CD4-positive, alpha-beta T cell (primary cell): ENCODE measurements at places on chromosomes 1 and 21.

DNA sequence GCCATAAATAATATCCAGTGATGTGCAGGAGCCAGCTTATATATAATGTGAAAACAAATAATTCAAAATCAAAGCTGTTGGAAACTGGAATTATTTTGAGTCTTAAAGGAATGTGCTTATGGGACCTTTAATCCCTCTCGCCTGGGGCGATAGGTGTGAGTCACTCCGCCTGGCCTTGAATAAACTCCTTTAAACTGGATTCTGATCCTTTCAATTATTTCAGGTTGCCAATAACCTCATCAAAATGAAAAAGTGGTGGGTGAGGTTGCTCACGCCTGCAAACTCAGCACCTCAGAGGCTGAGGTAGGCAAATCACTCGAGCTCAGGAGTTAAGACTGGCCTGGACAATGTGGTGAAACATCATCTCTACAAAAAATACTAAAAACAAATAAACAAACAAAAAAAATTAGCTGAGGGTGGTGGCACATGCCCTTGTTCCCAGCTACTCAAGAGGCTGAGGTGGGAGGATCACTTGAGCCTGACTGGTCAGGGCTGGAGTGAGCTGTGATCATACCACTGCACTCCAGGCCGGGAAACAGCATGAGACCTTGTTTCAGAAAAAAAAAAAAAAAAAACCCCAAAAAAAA, 11.4 kb upstream of the SLC2A5 start:
- DNase-seq = no peak

GRCh38 chr1:158445376-158445775, 16.3 kb upstream of the OR10K1 start:
- DNase-seq = no peak

GRCh38 chr1:9676815-9677393, 25.4 kb downstream of the PIK3CD start:
- no peak for DNase-seq

DNA sequence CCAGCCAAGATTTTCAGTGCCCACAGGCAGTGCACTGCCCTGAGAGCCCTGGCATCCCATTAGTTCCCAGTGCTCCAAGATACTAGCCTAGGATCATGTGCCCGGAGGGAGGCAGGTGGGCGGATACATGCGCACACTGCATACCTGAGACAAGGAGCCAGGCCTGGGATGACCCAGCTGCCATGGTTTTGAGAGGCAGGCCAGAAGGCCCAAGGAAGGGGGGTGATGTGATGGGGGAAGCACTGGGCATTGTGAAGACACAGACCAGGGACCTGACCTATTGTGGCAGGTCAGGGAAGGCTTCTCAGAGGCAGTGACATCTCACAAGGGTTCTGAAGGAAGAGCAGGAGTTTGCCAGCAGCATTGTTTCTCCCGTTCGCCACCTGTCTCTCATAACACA, 3.6 kb downstream of the ZC3H12A start:
- peak; percentile 32 for DNase-seq

DNA sequence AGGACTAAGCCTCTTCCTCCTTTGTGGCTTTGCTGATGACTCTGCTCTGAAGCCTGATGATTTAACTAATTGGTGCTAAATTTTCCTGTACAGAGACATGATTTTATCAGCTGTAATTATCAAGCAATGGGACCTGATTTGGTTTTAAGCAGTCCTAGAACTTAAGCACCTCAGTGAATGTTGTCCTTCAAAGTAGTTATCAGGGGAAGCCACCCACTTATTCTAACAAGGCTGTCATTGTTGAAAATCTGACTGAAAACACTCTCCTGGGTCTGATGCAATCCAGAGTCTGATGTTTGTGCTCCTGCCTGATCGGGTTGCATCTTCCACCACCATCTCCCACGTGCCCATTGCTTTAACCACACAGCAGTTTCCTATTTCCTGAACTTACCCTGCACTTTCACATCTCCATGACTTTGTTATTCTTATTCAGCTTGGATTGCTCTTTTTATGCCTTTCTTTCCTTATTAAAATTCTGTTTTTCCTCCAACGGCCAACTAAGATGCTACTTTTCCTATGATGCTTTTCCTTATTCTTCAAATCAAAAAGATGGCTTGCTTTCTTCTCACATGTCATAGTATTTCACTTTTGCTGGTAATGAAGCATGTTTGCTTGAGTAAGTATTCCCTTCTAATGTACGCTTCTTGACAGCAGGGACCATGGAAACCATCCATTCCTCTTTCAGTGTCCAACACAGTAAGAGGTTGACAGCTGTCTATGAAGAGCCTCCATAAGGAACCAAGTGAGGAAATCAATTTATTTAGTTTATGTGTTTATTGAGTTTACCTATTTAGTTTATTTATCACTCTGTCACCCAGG, 55.0 kb downstream of the S1PR1 start:
- no peak for DNase-seq

- no peak for DNase-seq
Observed at GRCh38 chr1:173044656-173045055, 6.1 kb downstream of the TNFSF18 start.
